ENCODE measurements at places on chromosomes 3 and 15.

DNA sequence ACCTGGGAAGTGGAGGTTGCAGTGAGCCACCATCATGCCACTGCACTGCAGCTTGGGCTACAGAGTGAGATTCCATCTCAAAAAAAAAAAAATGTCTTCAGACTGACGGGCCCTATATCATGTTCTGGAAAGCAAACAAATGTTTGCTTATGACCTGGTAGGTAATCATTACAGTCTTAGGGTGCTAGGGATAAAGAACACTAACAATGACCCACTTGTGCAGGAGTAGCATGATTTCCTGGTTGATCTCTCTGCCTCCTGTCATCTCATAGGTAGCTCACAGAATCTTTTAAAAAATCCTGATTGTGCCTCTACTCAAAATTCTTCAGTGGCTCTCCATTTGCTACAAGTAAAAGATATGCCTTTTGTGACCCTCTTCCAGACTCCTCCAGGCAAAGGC lies 74.5 kb upstream of the TSPAN3 start:
- DNase-seq, result no peak

DNA sequence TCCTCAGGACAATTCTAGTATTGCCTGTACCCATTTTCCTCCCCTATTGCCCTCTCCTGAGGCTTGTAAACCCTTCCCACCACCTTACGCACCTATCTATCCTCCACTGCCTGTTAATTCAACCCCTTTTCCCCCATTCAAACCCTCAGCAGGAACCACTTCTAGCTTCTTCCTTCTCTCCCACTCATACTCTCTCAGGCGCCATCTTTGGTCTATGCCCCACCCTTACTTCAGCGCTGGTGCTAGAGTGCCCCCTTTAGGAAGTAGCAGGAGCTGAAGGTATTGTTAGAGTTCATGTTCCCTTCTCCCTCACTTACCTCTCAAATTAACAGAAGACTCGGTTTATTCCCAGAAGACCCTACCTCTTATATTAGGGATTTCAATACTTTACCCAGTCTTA lies 121.8 kb upstream of the NLGN1 start:
- DNase-seq, result peak; percentile 40

DNA sequence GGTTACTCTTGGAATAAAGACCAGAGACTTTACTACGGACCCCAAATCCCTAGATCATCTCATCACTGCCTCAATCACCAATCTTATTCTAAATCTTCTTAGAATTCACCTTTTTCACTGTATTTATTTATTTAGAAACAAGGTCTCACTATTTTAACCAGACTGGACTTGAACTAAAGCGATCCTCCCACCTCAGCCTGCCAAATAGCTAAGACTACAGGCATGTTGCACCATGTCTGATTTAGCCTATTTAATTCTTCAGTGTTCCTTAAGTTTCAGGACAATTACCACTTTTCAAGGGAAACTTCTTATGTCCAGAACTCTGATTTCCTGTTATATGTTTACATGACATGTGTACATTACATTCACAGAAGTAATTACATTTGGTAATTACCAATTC lies 238.0 kb upstream of the COL8A1 start:
- no peak for DNase-seq

DNA sequence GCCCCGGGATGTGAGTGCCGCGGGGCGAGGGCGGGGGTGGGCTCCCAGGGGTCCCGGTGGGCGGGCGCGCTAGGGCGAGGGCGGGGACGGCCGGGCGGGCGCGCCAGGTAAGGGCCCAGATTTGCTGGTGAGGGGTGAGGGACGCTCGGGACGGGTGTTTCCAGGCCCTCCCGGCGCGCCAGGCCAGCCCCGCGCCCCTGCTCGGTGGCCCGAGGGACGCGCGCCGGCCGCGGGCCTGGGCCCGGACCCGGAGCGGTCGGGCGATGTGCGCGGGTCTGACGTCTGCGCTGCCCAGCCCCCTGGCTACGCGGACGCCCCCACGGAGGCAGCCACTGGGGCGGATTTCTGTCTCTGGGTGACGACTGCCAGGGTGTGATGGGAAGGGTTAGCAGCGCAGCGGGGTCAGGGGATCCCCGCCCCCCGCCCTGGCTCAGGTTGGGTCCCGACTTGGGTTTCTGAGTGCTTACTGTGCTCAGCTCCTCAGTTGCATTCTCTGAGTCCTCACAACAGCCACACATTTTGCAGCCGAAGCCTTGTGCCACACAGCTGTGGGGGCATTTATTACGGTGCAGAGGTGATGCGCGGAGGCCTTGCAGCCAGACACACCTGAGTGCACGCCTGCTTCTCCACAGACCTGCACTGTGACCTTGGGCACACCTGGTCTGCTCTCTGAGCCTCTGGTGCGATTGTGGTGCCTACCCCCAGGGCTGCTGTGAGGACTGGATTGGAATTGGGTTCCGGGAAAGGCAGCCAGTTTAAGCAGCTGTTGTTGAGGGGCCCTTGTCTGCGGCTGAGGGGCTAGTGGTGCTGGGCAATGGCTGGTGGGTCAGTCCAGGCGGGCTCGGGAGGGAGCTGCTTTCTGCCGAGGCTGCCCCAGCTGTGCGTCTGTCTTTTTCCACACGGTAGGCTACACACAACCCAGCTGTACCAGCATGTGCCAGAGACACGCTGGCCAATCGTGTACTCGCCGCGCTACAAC lies 523 bp downstream of the HDAC11 start:
- DNase-seq, result peak; percentile 25

DNA sequence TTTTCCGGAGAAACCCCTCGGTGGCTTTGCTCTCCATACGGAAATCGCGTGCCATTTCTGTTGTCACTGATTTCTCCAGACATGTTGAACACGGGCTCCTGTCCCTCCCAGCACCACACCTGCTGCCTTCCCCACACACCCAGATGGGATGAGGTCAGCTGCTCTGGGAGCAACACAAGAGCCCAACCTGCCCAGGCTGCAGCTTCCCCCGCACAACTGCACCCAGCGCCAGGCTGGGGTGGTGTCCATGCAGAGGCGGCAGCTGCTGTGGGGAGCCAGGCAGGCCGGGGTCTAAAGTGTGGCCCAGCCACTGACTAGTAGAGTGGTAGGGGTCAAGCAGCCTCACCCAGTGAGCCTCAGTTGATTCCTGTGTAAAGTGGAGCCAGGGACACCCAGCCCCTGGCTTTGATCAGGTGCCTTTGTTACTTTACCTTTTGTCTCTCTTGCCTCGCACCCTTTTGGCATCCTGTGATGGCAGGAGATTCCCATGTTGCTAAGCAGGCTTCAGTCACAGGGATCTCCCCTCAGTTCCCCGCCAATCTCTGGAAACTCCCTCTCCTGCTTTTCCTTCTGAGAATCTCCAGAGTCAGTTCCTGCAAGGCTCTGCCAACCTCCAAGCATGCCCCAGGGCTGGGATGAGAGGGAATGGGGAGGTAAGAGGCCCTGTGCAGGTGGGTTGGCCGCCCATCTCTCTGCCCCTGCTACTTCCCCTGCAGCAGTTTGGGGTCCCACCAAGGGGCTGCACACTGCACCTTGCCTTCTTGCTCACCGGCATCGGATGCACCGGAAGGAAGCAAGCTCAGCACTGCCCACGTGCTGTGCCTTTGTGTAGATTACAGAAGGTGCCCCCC lies 91.8 kb upstream of the ALDH1A3 start:
- DNase-seq, result no peak

DNA sequence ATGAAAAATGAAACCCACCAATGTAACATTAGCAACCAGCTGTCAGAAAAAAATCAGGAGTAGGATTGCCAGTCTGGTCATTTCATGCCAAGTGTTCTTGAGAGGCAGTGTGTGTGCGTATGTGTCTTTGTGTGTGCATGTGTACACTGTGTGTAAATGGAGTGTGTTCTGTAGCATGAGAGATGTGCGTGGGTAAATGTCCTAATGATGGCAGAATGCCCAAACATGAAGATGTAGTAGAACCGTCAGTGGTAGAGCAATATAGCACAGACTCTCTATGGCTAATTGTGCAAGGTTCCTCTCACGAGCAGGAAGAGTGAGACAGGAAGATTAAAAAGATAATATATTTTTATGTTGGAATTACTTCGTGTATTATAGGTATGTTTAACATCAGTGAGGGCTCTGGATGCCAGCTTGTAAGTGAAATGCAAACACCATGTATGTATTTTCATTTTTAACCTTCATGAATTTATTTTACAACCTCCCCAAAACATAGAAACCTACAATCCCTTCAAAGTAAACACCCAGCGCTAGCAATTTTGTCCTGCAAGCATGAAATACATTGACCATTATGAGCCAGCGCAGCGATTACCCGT lies 1038.7 kb downstream of the IGSF11 start:
- DNase-seq, result peak; percentile 15

DNA sequence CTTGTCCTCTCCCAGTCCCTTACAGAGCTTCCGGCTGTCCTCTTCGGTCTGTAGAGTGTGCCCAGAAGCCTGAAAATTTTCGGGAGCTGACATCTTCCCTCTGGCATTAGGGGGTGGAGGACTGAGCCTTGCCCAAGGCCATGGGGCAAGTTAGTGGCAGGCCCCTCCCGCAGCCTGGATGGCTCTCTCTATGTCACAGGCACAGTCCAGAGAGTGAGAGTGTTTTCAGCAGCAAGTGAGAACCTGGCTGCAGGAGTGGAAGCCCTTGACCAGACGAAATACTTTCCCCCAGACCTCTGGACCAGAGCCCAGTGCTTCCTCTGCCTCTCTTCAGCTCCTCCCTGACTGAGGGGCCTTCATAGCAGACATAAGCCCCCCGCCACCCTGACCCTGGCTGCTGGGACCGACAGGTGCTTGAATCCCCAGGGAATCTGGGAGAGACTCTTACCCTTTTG lies 50.5 kb upstream of the SEC22A start:
- DNase-seq, result no peak
